ENCODE measurements at places on chromosomes 6 and 20. TPM values are rescaled to one million over a fixed set of nuclear protein-coding genes. Genes with fewer than 3 reads are reported as not detected.

- no peak for DNase-seq
Observed at GRCh38 chr6:136669299-136669699, 119.1 kb upstream of the MAP7 start.

DNA sequence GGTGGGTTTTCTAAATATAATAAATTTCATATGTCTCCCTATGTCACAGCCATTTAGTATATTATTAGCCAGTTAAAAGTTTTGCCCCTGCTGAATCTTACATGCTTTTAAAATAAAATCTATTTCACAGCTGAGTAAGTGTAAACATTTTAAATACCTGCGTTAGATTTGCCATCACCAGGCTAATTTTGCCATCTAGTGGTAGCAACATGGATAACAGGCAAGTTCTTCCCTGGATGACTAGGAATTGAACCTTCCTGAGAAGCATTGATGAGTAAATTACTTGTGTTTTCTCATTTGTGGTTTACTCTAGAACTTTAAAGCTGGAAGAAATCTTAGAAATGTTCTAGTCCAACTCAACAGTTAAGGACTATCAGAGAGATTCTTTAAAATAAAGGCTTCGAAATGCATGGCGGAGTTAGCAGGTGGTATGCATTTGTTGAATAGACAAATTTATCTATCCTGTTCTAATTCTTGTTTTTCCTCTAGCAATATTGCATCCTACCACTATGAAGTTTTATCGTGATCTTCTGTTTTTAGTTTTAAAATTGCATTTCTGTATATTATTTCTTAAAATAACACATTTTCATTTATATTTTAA is 2.6 kb downstream of the PRSS35 start:
- DNase-seq: no peak

DNA sequence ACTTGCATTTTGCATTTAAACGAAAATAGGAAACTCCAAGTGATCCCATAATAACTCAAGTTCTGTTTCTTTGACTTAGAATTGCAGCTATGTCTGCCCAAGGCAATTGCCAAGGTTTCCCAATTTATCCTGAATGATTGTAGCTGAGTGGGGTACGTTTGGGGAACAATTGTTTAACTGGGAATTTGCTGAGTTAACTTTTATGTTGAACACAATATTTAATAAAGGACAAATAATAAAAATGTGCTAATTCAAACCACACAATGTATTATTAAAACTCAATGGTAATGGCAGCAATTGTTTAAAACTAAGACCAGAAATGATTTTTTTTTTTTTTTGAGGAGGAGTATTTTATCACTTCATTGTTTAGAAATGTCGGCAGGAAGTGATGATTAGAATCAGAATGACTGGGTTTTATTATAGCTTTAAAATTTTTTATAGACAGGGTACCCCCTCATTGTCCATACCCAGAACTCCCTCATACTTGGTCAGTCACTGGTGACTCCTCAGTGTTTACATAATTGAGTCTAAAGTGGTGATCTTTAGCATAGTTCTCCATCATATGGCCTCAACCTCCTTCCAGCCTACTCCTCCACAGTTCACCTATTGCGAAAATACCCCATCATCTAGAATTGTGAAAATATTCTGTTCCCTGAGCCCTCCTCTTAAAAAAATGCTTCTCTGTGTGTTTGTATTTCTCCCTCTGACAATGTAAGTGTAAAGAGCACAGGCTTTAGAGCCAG is 389.2 kb upstream of the CITED2 start:
- no peak for DNase-seq

- no peak for DNase-seq
Observed at GRCh38 chr6:137661601-137662000, 167.4 kb upstream of the OLIG3 start.

The MOCS1 gene
- 14.7 TPM for total RNA-seq

DNA sequence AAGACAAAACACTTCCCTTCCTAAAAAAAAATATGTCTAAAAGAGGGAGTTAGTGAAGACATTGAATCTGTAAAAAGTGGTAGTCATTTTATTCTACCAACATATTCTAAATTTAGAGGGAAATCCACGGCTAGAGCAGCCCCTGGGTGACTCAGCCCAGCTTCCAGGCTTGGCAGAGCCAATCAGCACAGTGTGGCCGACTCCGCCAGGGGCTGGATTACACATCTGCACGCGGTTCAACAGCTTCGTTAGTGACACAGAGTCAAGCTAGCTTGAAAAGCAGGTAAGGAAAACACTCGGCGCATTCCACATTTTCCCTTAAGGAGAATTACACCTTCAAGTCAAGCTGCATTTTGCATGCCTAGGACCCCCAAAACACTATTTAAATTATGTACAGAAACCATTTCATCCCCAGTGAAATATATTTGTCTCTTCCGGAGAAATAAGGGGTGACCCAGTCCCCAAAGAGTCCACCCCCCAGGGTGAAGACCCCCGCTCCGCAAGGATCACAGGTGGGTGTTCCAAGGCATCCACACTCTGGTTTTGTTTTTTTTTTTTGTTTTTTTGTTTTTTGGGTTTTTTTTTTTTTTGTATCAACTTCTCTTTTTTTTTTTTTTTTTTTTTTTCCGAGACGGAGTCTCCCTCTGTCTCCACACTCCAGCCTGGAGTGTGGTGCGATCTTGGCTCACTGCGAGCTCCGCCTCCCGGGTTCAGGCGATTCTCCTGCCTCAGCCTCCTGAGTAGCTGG is 58.4 kb upstream of the ARID1B start:
- no peak for DNase-seq

The TCFL5 gene
- 11.5 TPM for total RNA-seq
